ENCODE measurements at places on chromosomes 2 and 18. TPM values are rescaled to one million over a fixed set of nuclear protein-coding genes. Genes with fewer than 3 reads are reported as not detected.

DNA sequence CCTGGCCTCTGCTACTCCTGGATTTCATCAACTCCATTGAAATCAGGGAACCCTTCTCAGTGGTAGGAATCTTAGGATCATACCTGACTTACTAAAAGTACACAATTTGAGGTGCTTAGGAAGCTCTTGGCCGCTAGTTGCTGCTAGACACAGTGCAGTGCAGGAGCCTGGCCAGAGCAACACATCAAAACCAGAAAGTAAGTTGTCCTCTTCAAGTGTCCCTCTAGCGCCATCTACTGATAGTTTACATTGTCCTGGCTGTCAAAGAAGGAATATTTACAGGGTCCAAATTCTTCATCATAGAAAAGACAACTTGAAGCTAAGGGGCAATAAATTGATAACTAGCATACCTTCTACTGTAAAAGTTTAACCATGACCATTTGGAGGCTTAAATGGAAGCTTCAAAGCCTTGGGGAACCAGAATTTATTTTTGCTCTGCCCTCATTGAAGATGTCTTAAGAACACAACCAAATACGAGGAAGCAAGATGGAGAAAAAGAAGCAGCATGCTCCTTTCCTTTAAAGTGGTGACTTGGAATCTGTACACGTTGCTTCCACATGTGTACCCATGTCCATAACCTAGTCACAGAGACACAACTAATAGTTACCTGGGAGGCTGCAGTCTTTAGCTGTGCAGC lies 889.1 kb upstream of the GCFC2 start:
- DNase-seq = no peak

GRCh38 chr2:18752667-18753422 lies 163.5 kb upstream of the NT5C1B start:
- DNase-seq = no peak

DNA sequence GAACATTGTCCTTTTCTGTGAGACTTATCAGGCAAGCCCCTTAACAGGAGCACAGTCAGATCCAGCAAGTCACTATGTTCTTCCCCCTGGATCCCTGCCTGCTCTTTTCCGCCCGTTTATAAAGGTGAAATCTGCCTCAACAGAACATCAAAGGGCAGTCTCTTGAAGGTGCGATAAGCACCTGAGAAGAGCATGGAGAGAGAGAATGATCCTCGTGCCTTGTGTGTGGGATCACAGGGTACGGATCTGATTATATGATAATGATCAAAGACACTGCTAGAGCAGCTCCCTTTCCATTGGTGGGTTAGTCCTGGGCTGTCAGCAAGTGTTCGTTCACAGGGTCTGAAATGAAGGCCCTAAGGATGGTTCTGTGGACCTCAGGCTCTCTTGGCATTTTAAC lies 106.4 kb downstream of the ZAP70 start:
- DNase-seq = no peak

- DNase-seq = no peak
These were observed 17.6 kb downstream of the PTPRM start for GRCh38 chr18:7584646-7585275.

DNA sequence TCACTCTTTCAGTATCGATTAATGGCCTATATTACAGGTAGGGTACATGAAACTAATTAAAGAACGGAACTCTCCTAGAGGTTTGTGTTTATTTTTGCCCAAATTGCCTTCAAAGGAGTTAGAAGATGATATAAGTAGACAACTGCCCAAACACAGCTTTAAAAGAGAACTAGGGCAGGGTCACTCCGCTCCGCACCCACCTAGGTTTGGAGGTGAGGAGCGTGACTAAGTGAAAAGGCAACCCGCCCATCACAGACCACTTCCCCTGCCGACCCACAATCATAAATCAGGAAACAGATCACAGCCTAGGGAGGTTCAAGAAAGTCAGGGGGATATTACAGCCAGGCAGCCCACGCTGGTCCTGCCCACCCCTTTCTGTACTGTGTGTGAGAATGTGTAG lies 166.7 kb downstream of the C1D start:
- DNase-seq = no peak

The GMCL1 gene
- total RNA-seq = 30.0 TPM

The TANC1 gene
- 0.33 TPM for total RNA-seq
